ENCODE measurements at places on chromosomes 5 and 9.
A peak's percentile ranks its signal among the peaks of the same experiment; 100 is the strongest.

DNA sequence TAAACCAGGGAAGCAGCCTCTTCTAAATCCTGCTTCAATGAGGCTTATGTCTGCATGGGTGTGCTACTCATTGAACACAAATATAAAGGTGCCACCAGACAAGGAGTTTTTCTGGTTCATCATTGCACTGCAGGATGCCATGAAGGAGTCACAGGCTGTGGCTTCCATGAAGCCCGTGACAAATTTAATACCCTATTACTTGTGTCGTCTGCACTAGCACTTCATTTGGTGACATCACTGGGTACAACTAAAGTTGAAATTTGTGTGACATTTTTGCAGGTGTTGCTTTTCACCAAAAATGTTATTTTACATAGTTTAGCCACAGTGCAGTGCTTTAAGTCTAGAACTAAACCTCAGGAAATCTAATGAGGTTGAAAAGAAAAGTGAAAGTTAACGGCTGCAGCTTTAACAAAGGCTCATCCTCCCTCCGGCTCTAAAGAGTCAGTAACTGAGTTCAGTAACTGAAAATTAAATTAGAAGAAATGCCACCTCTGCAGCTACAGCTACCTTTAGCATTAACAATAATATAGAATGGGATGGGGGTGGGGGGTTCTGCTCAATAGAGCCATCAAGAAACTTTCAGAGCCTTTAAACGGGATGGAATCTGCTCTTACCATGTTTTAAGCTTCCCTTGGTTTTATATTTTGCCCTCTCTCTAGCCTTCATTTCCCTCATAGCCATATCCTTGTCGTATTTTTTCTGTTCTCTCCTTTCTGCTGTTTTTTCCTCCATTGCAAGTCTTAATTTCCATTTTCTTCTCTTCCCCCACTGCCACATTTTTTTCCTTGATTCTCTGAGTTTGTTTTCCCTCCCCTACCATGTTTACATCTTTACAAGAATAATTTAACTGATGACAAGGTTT is 233.8 kb upstream of the TMEM161B start:
- peak; percentile 17 for DNase-seq

- DNase-seq = no peak
These were observed 133.7 kb downstream of the KIF4B start for GRCh38 chr5:155147222-155147621.

DNA sequence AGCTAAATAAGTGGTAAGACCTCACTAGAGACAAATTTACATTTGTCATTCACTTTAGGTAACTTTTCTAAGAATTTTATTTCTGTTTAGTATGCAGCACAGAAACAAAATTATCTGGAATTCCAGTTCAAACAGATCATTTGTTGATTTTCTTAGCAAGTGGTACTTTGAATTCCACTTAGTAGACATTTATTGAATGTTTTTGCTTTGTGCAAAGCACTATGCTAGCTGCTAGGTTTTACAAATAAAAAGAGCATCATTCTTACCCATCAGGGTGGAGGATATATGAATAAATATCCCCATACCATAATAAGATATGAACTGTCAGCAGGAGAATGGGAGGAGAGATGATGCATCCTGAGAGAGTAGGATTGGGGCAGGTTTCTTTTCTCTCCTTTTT is 35.4 kb downstream of the GNG10 start:
- DNase-seq = no peak

DNA sequence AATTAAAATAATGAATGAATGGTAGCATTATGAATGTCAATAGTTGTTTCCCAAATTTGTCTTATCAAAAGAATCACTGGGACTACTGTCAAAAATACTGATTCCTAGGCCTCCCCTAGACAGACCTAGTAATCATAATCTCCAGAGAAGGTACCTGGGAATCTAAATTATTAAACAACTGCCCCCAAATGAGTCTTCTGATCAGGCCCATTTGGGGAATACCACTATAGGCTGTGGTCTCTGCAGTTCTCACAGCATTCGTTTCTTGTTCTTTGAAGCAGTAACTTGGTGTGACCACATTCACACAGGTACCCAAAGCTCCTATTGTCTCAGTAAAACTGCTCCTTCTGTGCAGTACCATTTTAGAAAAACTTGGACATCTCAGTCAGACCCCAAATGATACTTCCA is 230.9 kb downstream of the PIK3R1 start:
- no peak for DNase-seq

DNA sequence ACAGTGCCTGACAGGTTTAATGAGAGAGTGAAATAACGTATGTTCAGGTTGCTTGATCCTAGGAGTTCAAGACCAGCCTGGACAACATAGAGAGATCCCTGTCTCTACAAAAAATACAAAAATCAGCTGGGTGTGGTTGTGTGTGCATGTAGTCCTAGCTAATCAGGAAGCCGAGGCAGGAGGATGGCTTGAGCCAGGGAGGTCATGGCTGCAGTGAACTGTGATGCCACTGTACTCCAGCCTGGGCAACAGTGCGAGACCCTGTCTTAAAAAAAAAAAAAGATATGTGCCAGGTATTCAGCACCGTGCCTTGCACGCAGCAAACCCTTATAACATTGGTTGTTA is 38.8 kb upstream of the SPRY4 start:
- DNase-seq = no peak

GRCh38 chr9:90631964-90632363 is 10.7 kb downstream of the DIRAS2 start:
- no peak for DNase-seq

- no peak for DNase-seq
These were observed 253.0 kb downstream of the ICE1 start for GRCh38 chr5:5675511-5675910.
